ENCODE measurements at places on chromosomes 16 and 17.

DNA sequence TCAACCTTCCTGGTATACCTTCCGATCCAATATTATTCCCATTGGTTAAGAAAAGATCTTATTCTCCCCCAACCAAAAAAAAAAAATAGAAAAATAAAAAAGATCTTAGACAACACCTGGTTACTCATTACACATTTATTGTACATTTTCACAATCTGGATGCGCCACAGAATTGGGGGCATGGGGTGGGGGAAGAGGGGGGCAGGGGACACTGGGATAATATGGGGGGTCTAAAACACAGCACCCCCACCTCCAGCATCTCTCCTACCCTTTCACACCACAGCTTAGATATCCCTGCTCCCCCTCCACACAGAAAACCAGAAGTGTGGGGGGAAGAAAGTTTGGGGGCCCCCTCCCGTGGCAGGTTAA is 3.7 kb downstream of the VAMP2 start:
- H3K4me3 ChIP-seq = no peak overlapping the region
- peak overlapping the region; percentile 96 for H3K27ac ChIP-seq
- H3K27me3 ChIP-seq = no peaks in the 10 kb centered on the region
- peaks cover 59% of the 10 kb centered on the region for H3K4me1 ChIP-seq
- H3K36me3 ChIP-seq = peaks cover 15% of the 10 kb centered on the region

- no peak for DNase-seq
- no peaks in the 10 kb centered on the region for H3K36me3 ChIP-seq
- peaks cover 3% of the 10 kb centered on the region for H3K4me1 ChIP-seq
These were observed 96.2 kb downstream of the PRKCA start for GRCh38 chr17:66398617-66399016.

DNA sequence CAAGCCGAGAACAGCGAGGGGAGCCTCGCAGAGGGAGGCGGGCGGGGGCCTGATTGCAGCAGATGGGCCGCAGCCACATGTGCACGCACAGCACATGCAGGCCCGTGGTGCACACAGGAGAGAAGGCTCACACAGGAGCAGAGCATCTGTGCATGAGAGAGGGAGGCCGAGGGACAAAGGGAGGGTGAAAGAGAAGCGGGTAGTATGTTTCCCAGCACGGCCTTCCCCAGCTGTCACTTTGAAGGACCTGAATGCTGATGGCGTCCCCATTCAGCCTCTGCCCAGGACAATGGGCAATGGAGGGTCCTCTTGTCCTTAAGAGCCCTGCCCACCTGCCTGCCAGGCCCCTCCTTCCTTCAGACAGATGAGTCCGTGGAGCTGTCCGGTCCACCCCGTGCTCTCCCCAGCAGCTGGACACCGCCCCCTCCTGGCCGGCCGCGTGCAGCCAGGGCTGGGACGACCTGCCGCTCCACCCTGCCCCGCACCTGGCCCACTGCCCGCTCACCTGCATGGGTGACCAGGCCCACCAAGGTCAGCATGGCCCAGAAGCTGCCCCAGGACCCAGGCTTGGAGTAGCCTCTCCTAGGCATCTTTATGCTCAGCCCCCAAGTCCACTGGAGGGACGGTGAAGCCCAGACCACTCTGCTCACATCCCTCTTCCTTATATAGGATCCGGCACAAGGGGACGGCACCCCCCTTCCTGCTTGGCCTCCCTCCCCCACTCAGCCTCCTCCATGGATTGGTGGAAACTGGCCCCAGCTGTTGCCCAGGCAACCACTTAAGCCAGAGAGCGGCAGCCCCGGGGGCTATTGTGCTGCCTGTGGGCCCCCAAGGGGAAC is at the start of gene BTBD17:
Gene BTBD17, minus strand, starts transcription at position 639 of the 839 bp plus-strand sequence. Its CDS starts 49 bp downstream, at position 590.
- no peak for DNase-seq
- peaks cover 65% of the 10 kb centered on the region for H3K27me3 ChIP-seq
- H3K27ac ChIP-seq = no peak within 1 kb of the TSS

DNA sequence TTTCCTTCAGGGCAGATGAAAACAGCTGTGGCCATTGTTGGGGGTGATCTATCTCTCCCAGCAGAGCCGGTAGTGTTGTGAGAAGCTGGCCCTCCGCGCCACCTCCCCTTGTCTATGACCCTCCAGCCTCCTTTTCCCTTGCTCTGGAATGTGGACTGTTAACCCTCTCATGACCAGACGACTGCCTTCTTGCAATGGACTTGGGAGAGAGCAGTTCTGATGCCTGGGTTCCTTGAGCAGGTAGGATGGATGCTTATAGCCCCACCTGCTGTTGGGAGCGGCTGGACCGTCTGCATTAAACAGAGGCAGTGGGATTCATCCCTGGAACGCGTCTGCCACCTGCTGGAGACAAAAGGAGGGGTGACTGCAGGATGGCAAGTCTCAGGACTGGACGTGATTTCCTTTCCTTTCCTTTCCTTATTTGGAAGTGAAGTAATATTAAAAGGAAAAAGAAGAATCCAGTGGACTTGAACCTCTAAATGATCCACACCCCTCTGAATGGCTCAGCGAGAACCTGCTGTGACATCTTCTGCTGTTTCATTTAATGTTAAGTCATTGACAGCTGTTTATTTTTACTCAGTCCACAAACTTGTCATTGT is 1.8 kb upstream of the SOST start:
- H3K27me3 ChIP-seq = peaks cover 36% of the 10 kb centered on the region
- no peaks in the 10 kb centered on the region for H3K36me3 ChIP-seq
- peak; percentile 94 for DNase-seq
- H3K4me1 ChIP-seq = peaks cover 9% of the 10 kb centered on the region

- H3K4me3 ChIP-seq = no peak overlapping the region
- H3K27me3 ChIP-seq = no peaks in the 10 kb centered on the region
- no peaks in the 10 kb centered on the region for H3K36me3 ChIP-seq
- DNase-seq = no peak
- no peak overlapping the region for H3K27ac ChIP-seq
- H3K4me1 ChIP-seq = no peaks in the 10 kb centered on the region
These were observed 224.1 kb upstream of the TBX2 start for GRCh38 chr17:61175298-61176142.

DNA sequence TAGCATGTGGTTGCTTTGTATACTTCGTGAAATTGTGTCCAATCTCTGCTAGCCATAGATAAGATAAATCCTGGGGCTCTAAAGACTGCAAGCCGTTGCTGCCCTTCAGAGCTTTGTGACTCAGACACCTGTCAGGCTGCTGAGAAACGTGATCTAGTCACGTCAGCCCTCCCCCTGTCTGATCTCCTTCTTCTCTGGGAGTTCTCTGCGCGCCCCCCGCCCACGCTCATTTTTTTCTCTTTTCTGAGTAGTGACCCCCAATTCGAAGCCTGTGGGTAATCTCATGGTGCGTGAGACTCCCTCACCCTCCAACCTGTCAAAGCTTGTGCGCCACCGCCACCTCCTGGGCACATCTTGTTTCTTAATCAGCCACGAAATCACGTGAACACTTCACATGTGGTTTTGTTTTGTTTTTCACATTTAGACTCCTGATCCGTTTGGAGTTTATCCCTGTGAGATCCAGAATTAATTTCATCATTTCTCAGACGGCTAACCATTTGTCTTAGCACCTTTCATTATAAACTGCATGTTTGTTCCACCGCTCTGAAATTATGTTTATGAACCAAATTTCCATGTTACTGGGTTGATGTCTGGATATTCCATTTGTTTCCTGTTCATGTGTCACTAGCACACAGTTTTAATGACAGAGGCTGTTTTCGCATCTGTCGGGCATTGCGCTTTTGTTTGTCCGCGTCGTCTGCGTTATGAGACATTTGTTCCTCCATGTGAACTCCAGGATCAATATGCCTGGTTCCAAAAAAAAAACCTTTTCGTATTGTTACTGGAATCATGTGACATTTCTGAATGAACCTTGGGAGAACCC is 977 bp upstream of the ZNF778 start:
- peak; percentile 90 for DNase-seq
- H3K4me3 ChIP-seq = peak overlapping the region; percentile 93
- peaks cover 10% of the 10 kb centered on the region for H3K36me3 ChIP-seq
- H3K27me3 ChIP-seq = no peaks in the 10 kb centered on the region

DNA sequence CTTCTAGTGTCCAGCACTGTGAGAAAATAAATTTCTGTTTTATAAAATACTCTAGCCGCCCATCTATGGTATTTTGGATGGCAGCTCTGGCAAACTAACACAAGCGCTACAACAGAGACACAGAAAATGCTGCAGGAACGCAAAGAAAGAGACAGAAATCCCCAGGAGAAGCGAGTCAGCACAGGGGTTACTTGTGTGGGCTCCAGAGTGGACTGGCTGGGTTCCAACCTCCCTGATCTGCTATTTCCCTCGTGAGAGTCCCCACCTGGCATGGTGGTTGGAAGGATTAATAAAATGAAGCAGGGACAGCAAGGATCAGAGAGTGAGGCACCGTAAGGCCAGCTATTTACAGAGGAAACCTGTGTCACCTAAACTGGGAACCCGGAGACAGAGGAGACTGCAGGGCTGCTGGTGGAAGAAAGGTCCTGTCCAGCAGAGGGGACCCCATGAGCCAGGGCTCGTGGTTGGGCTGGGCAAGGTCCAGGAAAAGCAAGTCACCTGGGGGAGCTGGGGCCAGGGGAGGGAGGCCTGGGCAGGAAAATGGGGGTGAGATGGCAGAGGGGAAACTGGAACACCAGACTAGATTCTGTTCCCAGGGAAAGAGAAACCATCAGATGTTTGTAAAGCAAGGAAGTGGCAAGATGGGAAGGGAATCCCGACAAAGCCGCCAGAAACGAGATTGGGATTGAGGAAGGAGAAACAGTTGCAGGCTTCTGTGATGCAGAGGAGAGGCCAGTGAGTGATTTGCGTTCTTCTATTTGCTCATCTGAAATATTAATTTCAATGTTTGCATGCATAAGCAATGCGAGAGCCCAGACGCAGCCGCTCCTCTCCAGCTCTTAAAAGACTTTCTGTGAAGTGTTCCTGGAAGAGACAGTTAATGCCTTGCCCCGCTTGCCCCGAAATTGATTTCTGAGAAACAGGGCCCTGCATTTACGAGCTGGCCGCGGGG is 63.0 kb upstream of the TEKT3 start:
- DNase-seq = no peak
- peak overlapping the region; percentile 53 for H3K27ac ChIP-seq
- H3K4me3 ChIP-seq = no peak overlapping the region
- H3K4me1 ChIP-seq = peaks cover 26% of the 10 kb centered on the region
- H3K36me3 ChIP-seq = no peaks in the 10 kb centered on the region

- DNase-seq = no peak
- no peak overlapping the region for H3K4me3 ChIP-seq
- H3K4me1 ChIP-seq = no peaks in the 10 kb centered on the region
- H3K27ac ChIP-seq = no peak overlapping the region
These were observed 12.8 kb upstream of the PAFAH1B1 start for GRCh38 chr17:2580661-2581060.

DNA sequence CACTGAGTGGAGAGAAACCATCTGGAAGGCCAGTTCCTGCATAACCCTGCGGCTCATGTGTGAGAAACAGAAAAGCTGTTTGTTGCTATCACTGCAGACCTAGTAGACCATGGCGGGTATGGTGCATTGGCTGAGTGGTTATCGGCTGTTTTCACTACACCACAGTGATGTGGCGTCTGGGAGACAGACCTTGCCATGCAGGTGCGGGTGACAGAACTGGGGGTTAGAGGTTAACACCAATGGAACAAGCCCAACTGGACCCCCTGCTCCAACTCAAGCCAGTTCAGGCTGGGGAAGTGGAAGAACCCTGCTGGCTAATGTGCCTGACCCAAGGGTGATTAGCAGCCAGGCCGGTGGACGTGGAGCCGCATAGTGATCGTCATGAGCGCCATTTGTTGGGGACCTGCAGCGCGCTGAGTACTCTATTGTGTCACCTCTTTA is 91.9 kb downstream of the IRF8 start:
- H3K27me3 ChIP-seq = peaks cover 51% of the 10 kb centered on the region
- no peak overlapping the region for H3K4me3 ChIP-seq
- DNase-seq = no peak
- H3K36me3 ChIP-seq = no peaks in the 10 kb centered on the region

DNA sequence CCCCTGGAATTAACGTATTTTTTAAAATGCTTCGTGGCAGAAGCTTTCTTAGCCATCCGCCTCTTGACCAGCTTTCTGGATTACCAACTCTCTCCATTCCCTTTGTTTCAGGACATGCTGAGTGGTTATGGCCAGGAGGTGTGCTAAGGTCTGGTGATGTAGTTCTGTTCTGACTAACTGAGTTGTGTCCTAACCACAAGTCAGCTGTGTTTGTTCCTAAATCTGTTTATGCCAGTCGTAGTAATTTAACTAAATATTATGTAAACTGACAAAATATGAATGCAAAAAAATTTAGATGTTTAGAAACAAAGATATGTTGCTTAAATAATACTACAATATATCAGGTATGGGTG is 61.6 kb downstream of the MRTFB start:
- no peak for DNase-seq
- no peaks in the 10 kb centered on the region for H3K4me1 ChIP-seq
- no peak overlapping the region for H3K27ac ChIP-seq
- peaks cover 2% of the 10 kb centered on the region for H3K36me3 ChIP-seq

DNA sequence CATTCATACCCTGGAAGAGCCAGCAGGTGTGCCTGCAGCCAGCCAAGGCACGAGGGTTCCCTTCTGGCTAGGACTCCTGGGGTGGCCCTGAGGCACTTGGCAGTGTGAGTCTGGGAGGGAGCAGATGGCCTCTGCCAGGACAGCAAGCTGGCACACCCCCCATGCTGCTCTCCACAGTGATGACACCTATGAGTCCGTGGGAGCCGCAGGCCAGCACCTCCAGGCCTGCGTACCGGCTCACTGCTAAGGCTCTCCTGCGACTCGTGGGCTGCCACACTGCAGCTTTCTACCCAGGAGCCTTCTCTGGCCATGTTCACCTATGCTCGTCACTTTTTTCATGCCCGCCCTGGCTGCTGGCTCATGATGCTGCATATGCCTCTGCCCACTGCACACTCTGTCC is 68.1 kb downstream of the NDEL1 start:
- no peak for DNase-seq
- no peaks in the 10 kb centered on the region for H3K27me3 ChIP-seq
- H3K4me1 ChIP-seq = peaks cover 17% of the 10 kb centered on the region
- peaks cover 32% of the 10 kb centered on the region for H3K36me3 ChIP-seq

- H3K4me3 ChIP-seq = no peak overlapping the region
- H3K27me3 ChIP-seq = peaks cover 9% of the 10 kb centered on the region
- no peaks in the 10 kb centered on the region for H3K4me1 ChIP-seq
- no peak for DNase-seq
These were observed 10.8 kb upstream of the ANKS4B start for GRCh38 chr16:21222495-21223337.
